Mammary epithelial cell (primary cell): ENCODE measurements at places on chromosomes 16 and 17. TPM values are rescaled to one million over a fixed set of nuclear protein-coding genes. Genes with fewer than 3 reads are reported as not detected.

- DNase-seq = no peak
Measured at GRCh38 chr16:49269201-49269600, 12.4 kb downstream of the CBLN1 start.

- peak; percentile 4 for DNase-seq
Measured at GRCh38 chr17:26809033-26809432, 484.9 kb upstream of the WSB1 start.

Gene SLFN12
- 6.2 TPM for polyA plus RNA-seq

Gene WNT9B
- polyA plus RNA-seq = not detected

GRCh38 chr17:68606451-68607307 lies 5.5 kb upstream of the FAM20A start:
- no peak for DNase-seq

DNA sequence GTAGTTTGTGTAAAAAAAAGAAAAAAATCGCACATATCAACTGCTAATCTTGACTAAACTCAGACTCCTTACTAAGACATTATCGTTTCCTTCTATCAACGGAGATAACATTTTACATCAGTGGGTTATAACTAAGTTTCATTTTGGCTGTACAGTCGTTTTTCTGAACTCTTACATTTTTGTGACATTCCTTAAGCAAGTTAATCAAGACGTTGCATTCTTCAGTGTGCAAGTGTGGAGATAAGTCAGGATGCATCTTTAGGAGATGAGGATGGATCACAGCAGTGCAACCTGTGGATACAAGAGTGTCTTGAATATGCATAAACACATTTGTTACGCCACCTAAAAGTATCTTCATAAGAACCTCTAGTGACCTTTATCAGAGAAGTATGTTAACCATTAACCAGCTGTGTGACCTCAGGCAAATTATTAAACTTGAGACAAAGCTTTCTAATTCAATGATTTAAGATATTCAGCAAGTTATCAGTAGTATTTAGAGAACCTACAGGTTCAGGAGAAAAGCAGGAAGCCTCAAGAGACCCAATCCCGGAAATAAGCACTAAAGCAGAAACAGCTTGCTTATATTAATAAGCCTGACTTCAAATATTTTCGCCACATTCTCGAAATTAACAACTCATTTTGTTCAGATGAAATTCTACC lies 9.4 kb downstream of the CMC2 start:
- DNase-seq = no peak

- no peak for DNase-seq
Measured at GRCh38 chr17:14902297-14902696, 362.8 kb downstream of the PMP22 start.

Gene ABCA10
- polyA plus RNA-seq = 0.17 TPM

Gene TBC1D26
- not detected for polyA plus RNA-seq

DNA sequence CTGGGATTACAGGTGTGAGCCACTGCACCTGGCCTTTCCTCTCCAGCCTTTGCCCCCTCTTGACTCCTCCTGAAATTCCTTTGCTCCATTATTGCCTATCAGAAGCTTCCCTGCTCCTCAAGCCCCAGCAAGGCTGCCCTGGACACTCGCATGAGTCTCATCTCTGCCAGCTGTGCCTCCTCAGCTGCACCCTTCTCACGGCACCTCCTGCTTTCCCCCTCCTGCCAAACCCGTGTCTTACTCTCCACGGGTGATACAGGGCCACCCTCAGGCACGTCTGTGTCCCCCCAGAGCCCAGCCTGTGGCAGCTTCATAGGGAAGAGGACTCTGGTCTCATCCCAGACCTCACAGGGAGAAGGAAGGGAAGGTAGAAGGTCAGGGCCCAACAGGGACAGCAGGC lies 15.4 kb downstream of the G6PC3 start:
- DNase-seq = no peak

DNA sequence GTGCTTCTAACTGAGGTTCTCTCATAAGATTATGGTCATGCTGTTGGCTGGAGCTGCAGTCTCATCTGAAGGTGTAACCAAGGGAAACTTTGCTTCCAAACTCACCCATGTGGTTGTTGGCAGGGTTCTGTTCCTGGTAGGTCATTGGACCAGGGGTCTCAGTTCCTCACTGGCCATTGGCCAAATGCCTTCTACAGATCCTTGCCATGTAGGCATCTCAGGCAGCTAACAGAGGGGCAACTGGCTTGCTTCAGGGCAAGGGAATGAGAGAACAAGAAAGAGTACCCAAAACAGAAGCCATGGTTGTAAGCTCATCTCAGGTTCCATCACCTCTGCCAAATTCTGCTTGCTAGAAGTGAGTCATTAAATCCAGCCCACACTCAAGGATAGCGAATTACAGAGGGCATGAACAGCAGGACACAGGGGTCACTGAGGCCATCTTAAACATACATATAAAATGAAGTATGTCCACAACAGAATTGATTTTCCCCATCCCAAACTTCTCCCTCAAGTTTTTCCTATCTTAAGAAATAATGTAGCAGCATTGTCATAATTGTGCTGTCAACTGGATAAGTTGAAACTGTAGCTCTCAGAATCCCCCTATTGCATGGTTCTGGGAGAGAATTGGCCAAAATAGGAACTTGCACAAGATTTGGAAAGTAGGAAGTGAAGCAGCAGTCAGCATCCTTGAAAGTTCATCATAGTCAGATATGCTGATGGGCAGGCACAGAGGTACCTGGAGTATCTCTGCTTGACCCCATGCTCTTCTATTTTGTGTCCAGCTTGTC lies 42.4 kb upstream of the CES5A start:
- no peak for DNase-seq

Gene ALDH3A1
- 6.9 TPM for polyA plus RNA-seq

GRCh38 chr16:2226245-2226793 lies 2.9 kb downstream of the E4F1 start:
- DNase-seq = no peak

GRCh38 chr16:29940656-29941055 lies 14.6 kb upstream of the KCTD13 start:
- peak; percentile 2 for DNase-seq

DNA sequence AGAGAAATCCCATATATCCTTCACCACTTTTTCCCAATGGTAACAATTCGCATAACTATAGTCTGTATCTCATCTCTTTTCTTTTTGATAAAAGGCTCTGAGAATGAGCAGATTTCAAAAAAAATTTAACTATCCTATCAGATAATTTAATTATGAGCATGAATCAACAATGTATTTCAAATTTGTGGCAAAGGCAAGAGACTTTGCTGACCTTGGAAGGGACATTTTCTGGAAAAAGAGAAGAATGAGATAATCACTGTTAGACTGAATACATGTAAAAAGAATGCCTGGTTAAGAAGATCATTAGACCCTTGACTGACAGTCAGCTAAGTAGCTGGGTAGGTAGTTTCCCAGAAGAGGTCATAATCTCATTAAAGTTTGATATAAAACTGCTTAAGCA lies 428.4 kb upstream of the XYLT1 start:
- DNase-seq = no peak

Gene BAIAP2
- 40.7 TPM for polyA plus RNA-seq

Gene BRICD5
- 1.7 TPM for polyA plus RNA-seq

Gene DNAH9
- polyA plus RNA-seq = 0.10 TPM

DNA sequence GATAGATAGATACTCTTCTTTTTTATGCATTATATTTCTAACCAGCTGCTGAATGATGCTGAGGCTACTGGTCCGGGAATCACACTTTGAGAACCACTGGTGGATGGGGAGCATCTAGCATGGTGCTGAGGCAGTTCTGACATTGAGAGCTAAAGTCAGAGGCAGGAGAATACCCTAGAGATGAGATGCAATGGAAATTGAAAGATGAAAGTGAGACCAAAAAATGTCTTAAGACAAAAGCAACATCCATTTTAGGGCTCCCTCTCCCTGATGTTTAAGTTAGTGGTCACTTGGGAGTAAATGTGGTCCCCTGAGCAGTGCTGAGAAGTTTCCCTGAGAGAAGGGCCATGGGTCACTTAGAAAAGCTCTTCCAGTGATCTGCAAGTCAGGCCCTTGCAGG lies 6.8 kb downstream of the PCTP start:
- no peak for DNase-seq

GRCh38 chr17:75081611-75082540 lies 5.9 kb upstream of the SLC16A5 start:
- DNase-seq = no peak

Gene TBC1D3H
- polyA plus RNA-seq = not detected

- no peak for DNase-seq
Measured at GRCh38 chr16:20611975-20612481, 35.9 kb upstream of the ACSM2B start.

GRCh38 chr16:89969741-89970410 lies 21.3 kb downstream of the DEF8 start:
- DNase-seq = no peak

- peak; percentile 51 for DNase-seq
Measured at GRCh38 chr17:73595479-73595878, 48.8 kb downstream of the SDK2 start.
